ENCODE measurements at places on chromosomes 2 and 18. TPM values are rescaled to one million over a fixed set of nuclear protein-coding genes. Genes with fewer than 3 reads are reported as not detected.

The ARPC2 gene
- 118 TPM for polyA plus RNA-seq

The SPATA3 gene
- not detected for polyA plus RNA-seq

DNA sequence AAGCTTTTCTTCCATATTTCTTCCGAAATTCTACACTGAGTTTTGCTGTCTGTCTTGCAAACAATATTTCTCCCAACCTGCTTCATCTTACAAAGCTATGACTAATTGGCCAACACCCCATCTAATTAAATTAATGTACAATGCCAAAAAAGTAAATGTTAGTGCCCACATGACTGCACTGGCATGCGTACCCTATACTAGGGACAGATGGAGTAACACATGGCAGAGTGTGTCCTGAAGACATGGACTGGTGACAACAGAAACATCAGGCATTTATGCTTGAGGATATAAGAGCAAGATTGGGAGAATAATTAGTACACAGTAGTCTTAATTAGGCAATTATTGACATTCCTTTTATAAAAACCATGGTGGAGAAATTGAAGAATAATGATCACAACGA, 66.8 kb downstream of the MREG start:
- DNase-seq, result no peak

DNA sequence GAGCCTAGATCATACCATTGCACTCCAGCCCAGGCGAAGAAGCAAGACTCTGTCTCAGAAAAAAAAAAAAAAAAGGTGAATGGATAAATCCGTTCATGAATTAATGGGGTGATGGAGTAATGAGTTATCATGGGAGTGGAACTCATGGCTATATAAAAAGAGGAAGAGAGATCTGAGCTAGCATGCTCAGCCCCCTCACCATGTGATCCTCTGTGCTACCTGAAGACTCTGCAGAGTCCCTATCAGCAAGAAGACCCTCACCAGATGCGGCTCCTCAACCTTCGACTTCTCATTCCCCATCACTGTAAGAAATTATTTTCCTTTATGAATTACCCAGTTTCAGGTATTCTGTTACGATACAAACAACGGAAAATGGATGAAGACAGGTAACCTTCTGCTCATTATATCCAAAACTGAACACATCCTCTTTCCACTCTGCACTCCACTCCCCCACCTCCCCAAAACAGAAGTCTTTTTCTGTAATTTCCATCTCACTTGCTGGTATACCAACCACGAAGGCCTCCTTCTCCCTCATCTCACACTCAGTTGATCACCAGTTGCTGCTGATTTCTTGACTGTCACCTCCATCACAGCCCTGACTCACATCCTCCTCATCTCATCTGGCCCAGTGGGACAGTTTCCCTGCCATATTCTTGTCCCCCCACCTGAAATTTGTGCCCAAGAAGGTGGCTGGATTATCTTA, 8.8 kb downstream of the RETREG2 start:
- no peak for DNase-seq

- DNase-seq, result no peak
These were observed 50.6 kb upstream of the OSR1 start for GRCh38 chr2:19409046-19409445.

- DNase-seq, result no peak
These were observed 3.4 kb upstream of the BCL11A start for GRCh38 chr2:60556576-60557485.

DNA sequence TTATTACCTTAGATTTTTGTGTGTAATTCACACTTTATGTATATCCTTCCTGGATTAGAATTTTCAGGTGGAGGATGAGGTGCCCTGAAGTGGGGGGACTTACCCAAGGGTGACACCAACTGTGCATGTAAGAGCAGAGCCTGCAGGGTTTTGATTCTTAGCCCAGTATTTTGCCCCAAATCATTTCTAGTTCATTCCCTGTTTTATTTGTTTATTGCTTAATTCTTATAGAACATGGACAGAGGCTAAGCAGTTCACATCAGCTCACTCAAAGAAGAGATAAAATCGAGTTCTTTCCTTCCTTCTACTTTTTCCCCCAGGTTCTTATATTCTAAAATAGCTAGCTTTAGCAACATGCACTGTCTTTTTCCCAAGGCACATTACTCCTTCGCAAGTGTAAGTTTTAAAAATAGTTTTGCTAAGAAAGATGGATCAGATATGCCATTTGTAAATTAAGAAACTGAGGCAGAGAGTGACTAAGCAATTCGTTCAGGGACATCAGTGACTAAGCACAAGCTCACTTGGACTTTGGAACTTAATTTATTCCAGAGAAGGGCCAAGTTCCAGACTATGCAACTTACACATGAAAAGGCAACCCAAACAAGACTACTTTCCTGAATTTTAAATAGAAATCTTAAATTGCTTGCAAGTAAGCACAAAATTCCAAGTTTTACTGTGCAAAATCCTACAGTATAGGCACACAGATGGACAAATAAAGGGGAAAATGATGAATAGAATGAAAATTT, 427.9 kb upstream of the POU3F3 start:
- no peak for DNase-seq

The FN1 gene
- polyA plus RNA-seq, result 42.4 TPM

DNA sequence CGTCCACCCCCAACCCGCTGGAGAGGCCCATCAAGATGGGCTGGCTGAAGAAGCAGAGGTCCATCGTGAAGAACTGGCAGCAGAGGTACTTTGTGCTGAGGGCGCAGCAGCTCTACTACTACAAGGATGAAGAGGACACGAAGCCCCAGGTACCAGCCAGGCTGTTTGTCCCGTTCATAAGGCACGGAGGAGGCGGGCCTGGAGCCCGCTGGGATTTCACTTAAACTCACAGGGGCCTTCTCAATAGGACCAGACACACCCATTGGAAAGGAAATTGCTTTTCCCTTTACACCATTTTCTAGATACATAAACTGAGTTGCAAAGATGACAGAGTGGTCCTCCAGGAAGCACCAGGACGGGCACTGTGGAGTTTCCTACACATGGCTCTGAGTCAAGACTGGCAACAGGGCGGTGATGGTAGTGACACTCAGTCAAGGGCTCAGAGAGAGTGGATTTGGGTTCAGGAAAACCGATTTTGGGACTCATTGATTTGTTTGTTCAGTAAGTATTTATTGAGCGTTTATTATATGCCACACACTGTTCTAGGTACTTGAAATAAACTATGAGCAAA, 40.7 kb downstream of the ARHGAP25 start:
- DNase-seq, result no peak

- DNase-seq, result no peak
These were observed 46.6 kb upstream of the TPO start for GRCh38 chr2:1366546-1367134.

The FBXO48 gene
- polyA plus RNA-seq, result 1.5 TPM

DNA sequence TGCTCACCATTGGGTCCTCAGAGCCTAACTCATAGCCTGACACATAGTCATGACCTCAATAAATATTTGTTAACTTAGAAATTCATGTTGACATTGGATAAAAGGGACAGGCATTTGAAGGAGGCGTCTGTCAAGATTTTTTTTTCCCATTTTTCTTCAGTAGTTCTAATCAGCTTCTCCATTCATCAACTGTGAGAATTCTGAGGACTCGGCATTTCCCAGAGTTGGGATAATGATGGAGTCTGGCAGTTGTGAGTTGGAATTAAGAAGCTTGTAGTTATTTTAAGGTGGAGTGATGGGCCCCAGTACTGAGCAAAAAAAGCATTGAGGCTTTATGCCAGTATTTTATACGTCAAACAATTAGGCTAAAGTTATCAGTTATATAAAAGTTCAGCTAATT, 4.6 kb downstream of the SPATS2L start:
- DNase-seq, result no peak

GRCh38 chr18:57869221-57869620, 66.1 kb upstream of the ATP8B1 start:
- no peak for DNase-seq

GRCh38 chr2:203656522-203657287, 49.7 kb upstream of the CD28 start:
- DNase-seq, result no peak

- peak; percentile 97 for DNase-seq
These were observed 35.5 kb upstream of the HAAO start for GRCh38 chr2:42827647-42828486.

DNA sequence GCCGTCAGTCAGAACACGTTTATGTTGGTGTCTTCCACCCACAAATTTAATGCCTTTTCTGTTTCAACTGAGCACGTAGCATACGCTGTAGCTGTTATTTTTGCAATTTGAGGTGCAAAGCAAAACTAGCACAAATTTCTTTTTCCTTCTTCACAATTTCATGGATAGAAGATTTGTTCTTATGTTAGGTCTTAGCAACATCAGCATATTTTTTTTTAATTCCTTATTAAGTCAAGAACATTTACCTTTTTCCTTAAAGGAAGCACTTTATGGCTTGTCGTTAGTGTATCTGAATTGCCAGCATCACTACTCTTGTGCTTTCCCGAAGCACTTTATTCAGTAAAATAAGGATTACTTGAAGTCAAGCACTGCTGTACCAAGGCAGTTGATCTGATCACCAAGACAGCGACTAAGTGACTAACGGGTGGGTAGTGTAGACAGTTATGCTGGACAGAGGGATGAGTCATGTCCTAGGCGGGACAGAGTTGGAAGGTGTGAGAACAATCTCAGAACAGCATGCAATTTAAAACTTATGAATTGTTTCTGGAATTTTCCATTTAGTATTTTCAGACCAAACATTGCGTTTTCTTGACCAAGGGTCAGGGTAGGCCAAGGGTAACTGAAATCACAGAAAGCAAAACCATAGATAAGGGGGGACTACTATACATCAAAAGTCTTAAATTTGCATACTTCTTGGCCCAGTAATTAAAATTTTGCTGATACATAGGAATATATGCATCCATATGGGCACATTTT, 13.3 kb downstream of the BABAM2 start:
- no peak for DNase-seq

DNA sequence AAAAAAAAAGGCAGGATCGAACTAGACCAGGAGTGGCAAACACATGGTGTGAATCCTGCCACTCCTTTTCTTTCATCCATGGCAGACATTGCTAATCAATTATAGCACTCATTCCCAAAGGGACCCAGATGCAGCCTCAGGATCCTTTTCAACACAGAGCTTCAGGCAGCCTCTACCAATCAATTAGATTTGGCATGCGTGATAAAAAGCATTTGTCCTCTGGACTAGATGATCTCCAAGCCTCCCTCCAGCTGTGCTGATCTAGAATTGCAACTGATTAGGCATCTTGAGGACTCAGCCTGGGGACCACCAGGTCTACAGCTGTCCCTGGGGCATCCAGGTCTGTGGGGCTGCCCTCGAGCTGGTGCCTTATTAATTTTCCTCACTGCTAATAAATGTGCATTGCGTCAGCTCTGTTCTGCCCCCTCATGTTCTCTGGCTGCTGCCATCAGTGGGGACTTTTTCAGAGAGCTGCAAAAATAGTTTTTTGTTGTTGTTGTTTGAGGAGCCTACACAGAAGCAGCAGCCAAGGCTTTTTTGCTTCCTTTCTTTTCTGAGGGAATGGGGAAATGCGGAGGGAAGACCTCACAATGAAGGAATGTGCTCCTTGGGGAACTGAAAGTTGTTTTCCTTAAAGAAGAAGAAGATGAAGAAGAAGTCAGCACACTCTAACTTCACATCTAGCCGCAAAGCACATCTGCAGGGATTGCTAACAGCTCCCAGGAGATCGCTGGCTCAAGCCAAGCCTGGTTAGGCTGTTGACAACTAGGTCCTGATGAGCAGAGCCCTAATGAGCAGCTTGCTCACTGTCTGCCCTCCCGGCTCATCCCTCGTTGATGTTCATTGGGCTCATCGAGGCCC, 8.8 kb upstream of the ATOH8 start:
- no peak for DNase-seq

DNA sequence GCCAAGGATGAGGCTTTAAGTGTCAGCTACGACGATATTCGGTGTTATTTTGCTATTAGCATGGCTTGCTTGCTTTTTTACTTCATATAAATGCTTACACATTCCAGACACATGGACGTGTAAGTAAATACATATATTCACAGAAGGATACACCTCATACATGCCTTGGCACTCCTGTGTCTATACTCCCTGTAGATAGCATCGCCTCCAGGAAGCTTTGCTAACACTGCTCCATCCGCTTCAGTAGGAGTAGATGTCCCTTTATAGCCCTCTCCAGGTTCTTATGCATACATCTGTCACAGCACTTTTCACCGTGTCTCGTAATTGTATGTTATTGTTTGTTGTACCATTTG, 27.5 kb upstream of the KCTD1 start:
- DNase-seq, result no peak

DNA sequence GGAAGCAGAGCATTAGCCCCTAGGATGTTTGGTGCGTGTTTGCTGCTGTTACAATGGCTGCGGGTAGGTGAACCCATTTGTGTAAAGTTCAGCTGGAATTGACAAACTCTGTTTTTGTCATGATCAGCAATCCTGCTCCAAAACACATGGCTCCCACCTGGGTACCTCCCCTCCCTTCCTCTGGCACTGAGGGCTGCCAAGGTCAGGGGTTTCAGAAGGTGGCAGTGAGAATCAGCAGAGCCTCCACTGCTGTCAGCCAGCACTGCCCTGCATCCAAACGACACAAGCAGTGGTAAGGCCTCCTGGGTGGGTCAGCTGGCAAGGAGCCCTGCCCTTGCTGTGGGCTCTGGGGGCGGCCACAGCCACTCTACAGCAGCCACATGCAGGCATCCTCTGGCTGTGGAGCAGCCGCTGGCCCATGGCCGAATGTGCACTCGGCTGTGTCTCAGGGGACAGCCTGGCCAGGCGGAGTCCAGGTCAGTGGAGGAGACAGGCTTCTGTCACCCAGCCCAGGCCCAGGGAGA, 32.8 kb upstream of the LDLRAD4 start:
- DNase-seq, result no peak

GRCh38 chr2:233463586-233463985, 103.0 kb downstream of the USP40 start:
- no peak for DNase-seq

The ALKAL2 gene
- polyA plus RNA-seq, result 4.6 TPM

The OTOS gene
- 0.19 TPM for polyA plus RNA-seq

- DNase-seq, result no peak
These were observed 152.8 kb upstream of the CTAGE1 start for GRCh38 chr18:22570492-22570891.

- no peak for DNase-seq
These were observed 131.3 kb downstream of the COL6A3 start for GRCh38 chr2:237282568-237283128.

- DNase-seq, result no peak
These were observed 294.2 kb downstream of the DYSF start for GRCh38 chr2:71747559-71747958.

DNA sequence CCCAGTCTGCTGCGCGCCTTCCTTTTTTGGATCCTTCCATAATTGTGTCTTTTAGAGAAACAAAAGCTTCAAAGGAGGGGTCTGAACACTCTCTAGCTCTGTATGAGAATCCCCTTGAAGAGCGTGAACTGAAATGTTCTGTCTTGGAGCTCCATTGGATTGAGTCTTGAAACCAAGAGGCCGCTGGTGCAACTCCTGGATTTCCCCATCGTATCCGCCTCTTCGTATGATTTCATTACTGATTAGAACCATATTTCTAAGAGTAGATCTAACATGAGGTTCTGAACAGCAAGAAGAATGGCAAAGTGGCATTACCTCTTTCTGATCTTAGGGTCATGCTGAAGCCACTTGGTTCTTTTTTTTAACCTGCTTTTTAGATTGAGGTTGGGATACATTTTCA, 31.4 kb upstream of the NRP2 start:
- DNase-seq, result no peak
